ENCODE measurements at places on chromosomes 13 and 19. TPM values are rescaled to one million over a fixed set of nuclear protein-coding genes. Genes with fewer than 3 reads are reported as not detected.

The URAD gene
- not detected for total RNA-seq

The SMIM44 gene
- total RNA-seq, result not detected

DNA sequence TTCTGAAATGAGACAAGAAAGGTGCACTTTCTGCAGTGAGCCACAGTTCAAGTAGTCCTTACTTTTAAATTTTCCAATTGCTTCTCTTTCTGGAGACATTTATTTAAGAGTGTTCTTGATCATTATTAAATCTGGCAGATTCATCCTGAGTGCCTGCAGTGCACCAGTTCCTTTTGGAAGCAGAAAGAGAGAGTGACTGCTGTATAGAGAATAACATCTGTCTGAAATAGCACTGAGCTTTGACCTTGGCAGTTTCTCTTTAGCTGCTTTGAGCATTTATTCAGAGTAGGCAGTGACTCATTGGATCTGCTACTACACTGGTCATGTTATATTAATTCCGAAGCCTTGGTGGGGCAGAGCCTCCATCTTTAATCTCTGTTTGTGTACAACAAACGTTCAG is 1373.7 kb downstream of the PCDH9 start:
- no peak for DNase-seq

DNA sequence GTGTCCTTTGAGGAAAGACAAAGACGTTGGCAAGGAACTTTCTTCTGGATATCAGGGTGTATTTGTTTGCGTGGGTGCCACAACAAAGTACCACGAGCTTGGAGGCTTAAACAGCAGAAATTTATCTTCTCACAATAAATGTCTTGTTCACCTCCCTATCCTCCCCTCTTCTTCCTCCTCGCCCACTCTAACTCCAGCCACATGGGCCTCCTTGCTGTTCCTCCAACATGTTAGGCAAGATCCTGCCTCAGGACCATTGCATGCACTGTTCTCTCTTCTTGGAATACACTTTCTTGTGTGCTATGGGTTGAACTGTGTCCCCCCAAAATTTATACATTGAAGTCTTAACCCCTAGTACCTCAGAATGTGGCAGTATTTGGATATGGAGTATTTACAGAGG is 45.7 kb downstream of the VAV1 start:
- no peak for DNase-seq

- no peak for DNase-seq
Observed at GRCh38 chr19:43628646-43629326, 9.4 kb upstream of the ZNF428 start.

- DNase-seq, result no peak
Observed at GRCh38 chr13:43094901-43095300, 71.5 kb downstream of the DNAJC15 start.

GRCh38 chr13:112575675-112576074 is 12.3 kb downstream of the TUBGCP3 start:
- no peak for DNase-seq

GRCh38 chr13:94140511-94140910 is 339.0 kb downstream of the DCT start:
- no peak for DNase-seq

GRCh38 chr13:55437162-55437561 is 1703.6 kb upstream of the PRR20A start:
- DNase-seq, result no peak

GRCh38 chr19:6213696-6214641 is 65.8 kb downstream of the MLLT1 start:
- DNase-seq, result no peak

DNA sequence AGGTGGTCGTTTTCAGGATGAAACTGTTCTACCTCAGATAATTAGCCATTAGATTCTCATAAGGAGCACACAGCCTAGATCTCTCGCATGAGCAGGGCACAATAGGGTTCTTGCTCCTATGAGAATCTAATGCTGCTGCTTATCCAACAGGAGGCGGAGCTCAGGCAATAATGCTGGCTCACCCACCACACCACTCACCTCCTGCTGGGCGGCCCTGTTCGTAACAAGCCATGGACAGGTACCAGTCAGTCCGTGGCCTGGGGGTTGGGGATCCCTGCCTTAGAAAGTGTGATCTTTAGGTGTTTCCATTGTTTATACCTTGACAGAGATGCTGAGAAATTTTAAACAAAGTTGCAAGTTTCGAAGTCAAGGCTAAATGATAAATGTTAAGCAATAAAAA is 344.6 kb upstream of the HTR2A start:
- no peak for DNase-seq

- DNase-seq, result no peak
Observed at GRCh38 chr13:98539666-98540065, 37.2 kb downstream of the STK24 start.
